ENCODE measurements at places on chromosomes 2 and 18. TPM values are rescaled to one million over a fixed set of nuclear protein-coding genes. Genes with fewer than 3 reads are reported as not detected.
A peak's percentile ranks its signal among the peaks of the same experiment; 100 is the strongest.

DNA sequence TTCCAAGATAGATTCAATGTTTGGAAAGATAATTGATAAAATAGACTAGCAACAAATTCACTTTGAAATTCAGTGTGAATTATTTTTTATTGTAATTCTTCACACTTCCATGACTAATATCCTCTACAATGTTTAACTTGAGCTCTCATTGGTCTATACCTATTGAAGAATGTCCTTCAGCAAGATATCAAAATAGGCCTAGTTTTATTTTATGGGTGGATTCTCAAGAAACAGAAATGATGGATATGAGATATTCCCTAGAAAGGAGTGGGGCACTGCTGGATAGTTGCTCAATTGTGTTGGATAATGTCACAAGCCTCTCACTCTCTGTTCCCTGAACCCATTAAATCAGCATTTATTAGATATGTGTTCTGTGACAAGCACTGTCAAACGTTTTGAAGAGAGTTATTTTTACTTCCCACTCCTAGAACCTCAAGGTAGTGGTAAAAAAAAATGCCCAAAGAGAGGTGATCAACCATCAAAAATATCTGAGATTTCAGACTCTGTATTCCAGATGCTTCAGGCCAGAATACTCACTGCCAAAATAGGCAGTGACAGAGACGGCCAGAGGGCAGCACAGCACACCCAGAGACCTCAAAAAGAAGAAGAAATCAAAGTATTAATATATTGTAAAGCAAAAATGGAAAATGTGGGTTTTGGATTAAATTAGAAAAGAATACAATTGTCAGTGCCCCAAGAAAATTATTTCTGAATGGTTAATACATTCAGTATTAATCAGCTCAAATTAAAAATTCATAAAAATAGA lies 87.5 kb downstream of the TRIB2 start:
- no peak for DNase-seq
- no peaks in the 10 kb centered on the region for H3K4me1 ChIP-seq
- H3K27ac ChIP-seq, result no peak overlapping the region
- no peak overlapping the region for H3K4me3 ChIP-seq

- DNase-seq, result no peak
- no peaks in the 10 kb centered on the region for H3K27me3 ChIP-seq
- H3K4me1 ChIP-seq, result no peaks in the 10 kb centered on the region
- H3K4me3 ChIP-seq, result no peak overlapping the region
- no peak overlapping the region for H3K27ac ChIP-seq
Observed at GRCh38 chr2:141887363-141887762, 243.5 kb downstream of the LRP1B start.

DNA sequence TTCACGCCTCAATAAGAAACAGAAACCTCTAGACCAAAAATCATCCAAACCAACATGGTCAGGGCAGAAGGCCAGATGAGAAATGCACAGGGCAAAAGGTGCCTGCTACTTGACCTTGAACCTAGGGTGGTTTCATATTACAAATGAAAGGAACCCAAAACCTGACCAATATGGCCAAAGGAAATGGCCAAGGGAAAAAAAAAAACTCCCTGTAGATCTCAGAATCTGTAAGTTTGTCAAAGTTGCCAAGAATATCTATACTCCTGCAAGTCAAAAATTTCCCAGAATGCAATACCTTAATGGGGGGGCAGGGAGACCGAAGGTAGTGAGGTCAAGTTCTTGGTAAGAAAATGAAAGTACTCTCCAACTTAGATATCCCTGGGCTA lies 47.2 kb downstream of the HIBCH start:
- no peaks in the 10 kb centered on the region for H3K27me3 ChIP-seq
- H3K36me3 ChIP-seq, result no peaks in the 10 kb centered on the region
- H3K4me3 ChIP-seq, result no peak overlapping the region
- DNase-seq, result no peak
- H3K27ac ChIP-seq, result no peak overlapping the region

- H3K27ac ChIP-seq, result no peak overlapping the region
- H3K4me1 ChIP-seq, result peaks cover 6% of the 10 kb centered on the region
- H3K36me3 ChIP-seq, result peaks cover 2% of the 10 kb centered on the region
- H3K4me3 ChIP-seq, result no peak overlapping the region
- DNase-seq, result no peak
Observed at GRCh38 chr2:181937473-181937872, 45.9 kb downstream of the ITPRID2 start.

- H3K36me3 ChIP-seq, result no peaks in the 10 kb centered on the region
- H3K27ac ChIP-seq, result peak overlapping the region; percentile 14
- H3K4me1 ChIP-seq, result peaks cover 26% of the 10 kb centered on the region
- H3K4me3 ChIP-seq, result no peak overlapping the region
Observed at GRCh38 chr2:117056376-117056748, 758.1 kb upstream of the DDX18 start.

- no peak for DNase-seq
- no peak overlapping the region for H3K4me3 ChIP-seq
- no peak overlapping the region for H3K27ac ChIP-seq
- H3K27me3 ChIP-seq, result peaks cover 12% of the 10 kb centered on the region
- no peaks in the 10 kb centered on the region for H3K4me1 ChIP-seq
Observed at GRCh38 chr18:5456577-5457461, 87.0 kb downstream of the EPB41L3 start.

- DNase-seq, result no peak
- H3K4me3 ChIP-seq, result no peak overlapping the region
- peaks cover 7% of the 10 kb centered on the region for H3K36me3 ChIP-seq
- no peak overlapping the region for H3K27ac ChIP-seq
Observed at GRCh38 chr2:37020212-37020886, 54.0 kb upstream of the STRN start.

DNA sequence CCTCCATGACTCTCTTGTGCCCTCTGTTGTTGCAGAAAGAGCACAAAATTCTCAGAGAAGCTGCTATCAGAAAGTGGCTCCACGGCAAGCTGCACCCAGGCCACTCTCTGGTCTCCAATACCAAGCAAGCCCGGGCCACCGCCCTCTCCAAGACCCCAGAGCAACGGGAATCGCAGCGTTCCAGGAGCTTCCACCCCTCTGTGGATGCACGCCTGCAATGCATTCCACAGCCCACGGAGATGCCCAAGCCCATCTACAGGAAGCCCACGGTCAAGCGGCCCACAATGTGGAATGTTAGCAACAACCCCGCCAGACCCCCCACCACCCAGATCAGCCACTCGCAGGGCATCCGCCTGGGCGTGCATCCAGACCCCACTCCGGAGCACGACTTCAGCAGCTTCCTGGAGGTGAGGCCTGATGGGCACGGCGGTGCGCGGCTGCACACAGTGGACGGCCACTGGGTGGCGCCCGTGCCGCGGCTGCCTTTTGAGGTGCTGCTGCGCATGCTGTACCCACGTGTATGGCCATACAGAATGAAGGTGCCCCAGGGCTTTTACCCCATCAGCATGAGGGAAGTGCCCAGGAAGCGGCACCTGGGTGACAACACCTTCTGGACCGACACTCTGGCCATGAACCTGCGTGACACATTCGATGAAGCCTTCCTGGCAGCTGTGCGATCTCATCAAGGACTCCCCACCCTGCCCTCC lies 6.3 kb downstream of the ANKRD53 start:
- H3K4me3 ChIP-seq, result no peak overlapping the region
- H3K27me3 ChIP-seq, result no peaks in the 10 kb centered on the region
- H3K27ac ChIP-seq, result no peak overlapping the region
- DNase-seq, result no peak
- peaks cover 18% of the 10 kb centered on the region for H3K36me3 ChIP-seq
- H3K4me1 ChIP-seq, result no peaks in the 10 kb centered on the region

DNA sequence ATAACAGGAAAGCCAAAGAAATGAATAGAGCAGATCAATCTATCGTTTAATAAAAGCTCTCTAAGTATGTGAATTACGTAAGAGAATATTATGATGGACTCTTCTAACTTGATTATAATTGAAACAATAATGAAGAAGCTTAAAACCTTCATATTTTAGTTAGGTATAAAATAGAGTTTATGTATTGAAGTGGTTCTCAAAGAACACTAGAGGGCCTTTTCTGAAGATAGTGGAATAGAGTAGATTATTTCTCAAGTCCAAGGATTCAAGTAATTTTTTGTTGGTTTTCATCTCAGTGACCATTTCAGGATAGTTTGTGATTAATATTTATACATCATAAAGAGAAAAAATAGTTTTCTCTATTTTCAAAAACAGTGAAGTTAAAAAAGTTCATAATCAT lies 97.7 kb downstream of the NBEAL1 start:
- H3K4me3 ChIP-seq, result no peak overlapping the region
- no peaks in the 10 kb centered on the region for H3K27me3 ChIP-seq
- no peaks in the 10 kb centered on the region for H3K4me1 ChIP-seq

- no peak overlapping the region for H3K4me3 ChIP-seq
- no peak for DNase-seq
- H3K27me3 ChIP-seq, result no peaks in the 10 kb centered on the region
Observed at GRCh38 chr18:39485696-39486095, 1920.1 kb upstream of the CELF4 start.

- no peak overlapping the region for H3K4me3 ChIP-seq
- H3K27ac ChIP-seq, result no peak overlapping the region
- no peaks in the 10 kb centered on the region for H3K27me3 ChIP-seq
- H3K4me1 ChIP-seq, result peaks cover 9% of the 10 kb centered on the region
- peaks cover 23% of the 10 kb centered on the region for H3K36me3 ChIP-seq
- DNase-seq, result no peak
Observed at GRCh38 chr2:36556842-36557241, 41.1 kb downstream of the FEZ2 start.

GRCh38 chr2:62217421-62217820 lies 21.5 kb downstream of the B3GNT2 start:
- H3K4me1 ChIP-seq, result peaks cover 30% of the 10 kb centered on the region
- H3K36me3 ChIP-seq, result no peaks in the 10 kb centered on the region
- no peak overlapping the region for H3K4me3 ChIP-seq
- no peaks in the 10 kb centered on the region for H3K27me3 ChIP-seq
- no peak overlapping the region for H3K27ac ChIP-seq

DNA sequence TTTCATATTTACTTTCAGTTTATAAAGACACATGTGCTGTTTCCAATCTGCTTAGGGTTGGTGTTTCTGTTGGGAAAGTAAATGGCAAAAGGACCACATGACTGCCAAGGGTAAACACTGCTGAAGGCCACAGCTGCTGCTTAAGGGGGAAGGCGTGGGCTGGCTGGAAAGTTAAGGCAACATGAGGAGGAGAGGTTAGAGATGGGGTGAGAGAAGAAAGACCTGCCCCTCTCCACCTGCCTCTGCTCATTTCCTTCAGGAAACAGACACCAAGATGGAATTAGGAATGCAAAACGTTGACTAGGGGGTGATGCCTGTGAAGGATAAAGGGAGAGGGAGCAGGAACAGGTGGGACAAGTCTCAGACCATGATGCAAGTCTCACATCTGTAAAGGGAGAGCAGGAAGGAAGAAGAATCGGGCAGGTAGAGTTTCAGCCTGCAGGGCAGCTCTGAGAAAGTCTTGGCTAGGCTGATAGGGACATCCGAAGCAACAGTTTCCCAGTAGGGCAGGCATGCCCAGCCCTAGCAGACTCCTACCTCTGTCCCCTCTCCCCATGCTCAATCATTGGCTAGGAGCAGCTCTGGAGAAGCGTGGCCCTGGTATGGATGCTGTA lies 86.0 kb downstream of the CDC42EP3 start:
- H3K27ac ChIP-seq, result peak overlapping the region; percentile 78
- H3K4me3 ChIP-seq, result peak overlapping the region; percentile 31
- H3K4me1 ChIP-seq, result peaks cover 73% of the 10 kb centered on the region
- peaks cover 7% of the 10 kb centered on the region for H3K36me3 ChIP-seq
- DNase-seq, result peak; percentile 13

- peaks cover 54% of the 10 kb centered on the region for H3K36me3 ChIP-seq
- no peaks in the 10 kb centered on the region for H3K4me1 ChIP-seq
- H3K27me3 ChIP-seq, result no peaks in the 10 kb centered on the region
- no peak for DNase-seq
Observed at GRCh38 chr2:10776231-10776977, 36.2 kb downstream of the PDIA6 start.

GRCh38 chr2:238404406-238405216 lies 22.1 kb upstream of the ASB1 start:
- H3K27ac ChIP-seq, result no peak overlapping the region
- no peak for DNase-seq
- H3K4me3 ChIP-seq, result no peak overlapping the region
- H3K4me1 ChIP-seq, result no peaks in the 10 kb centered on the region

GRCh38 chr18:56221195-56222065 lies 417.0 kb downstream of the TXNL1 start:
- no peaks in the 10 kb centered on the region for H3K36me3 ChIP-seq
- H3K4me3 ChIP-seq, result no peak overlapping the region
- H3K27me3 ChIP-seq, result peaks cover 14% of the 10 kb centered on the region
- no peak overlapping the region for H3K27ac ChIP-seq
- no peak for DNase-seq

DNA sequence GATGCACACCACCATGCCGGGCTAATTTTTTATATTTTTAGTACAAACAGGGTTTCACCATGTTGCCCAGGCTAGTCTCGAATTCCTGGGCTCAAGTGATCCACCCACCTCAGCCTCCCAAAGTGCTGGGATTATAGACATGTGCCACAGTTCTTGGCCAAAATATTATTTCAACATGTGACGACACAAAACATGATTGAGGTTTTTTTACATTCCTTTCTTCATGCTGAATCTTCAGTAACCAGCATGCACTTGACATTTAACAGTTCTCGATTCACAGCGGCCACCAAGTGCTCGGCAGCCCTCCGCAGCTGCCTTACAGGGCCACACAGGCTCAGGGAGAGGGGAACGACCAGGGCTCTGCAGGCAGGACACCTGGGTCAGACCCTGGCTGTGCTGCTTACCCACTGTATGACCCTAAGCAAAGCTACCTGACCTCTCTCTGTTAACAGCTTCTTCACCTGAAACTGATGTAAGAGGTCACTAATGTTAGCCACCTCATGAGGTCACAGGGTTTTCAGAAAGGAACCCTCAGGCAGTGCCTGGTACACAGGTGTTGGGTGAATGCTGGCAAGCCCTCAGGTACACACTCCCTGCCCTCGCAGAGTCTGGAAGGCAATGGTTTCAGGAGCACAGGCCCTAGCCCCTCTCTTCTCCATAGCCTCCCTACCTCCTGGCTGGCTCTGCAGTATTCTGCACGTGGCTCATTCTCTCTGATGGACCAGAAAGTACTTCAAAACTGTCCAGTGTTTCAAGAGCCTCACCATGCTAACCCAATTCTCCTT lies 25.7 kb downstream of the TUBB6 start:
- H3K36me3 ChIP-seq, result peaks cover 47% of the 10 kb centered on the region
- no peak overlapping the region for H3K4me3 ChIP-seq
- DNase-seq, result no peak
- H3K4me1 ChIP-seq, result peaks cover 22% of the 10 kb centered on the region

DNA sequence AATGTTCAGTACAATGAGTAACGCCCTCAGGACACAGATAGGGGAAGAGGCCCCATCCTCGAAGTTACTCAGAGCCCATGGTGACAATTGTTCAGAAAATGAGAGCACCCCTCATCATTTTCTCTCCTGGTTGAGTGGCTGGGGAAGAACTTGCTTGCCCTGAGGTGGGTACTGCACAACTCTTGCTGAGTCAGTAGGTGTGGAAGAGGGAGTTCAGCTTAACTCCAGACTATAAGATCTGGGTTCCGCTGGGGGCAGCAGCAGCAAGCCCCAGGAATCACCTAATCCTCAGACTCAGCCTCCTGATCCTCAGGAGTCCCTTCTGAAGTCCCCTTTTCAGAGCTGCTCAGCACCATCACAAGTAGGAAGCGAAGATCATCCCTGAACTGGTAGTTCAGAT lies 123.7 kb downstream of the PIEZO2 start:
- H3K27me3 ChIP-seq, result no peaks in the 10 kb centered on the region
- no peak overlapping the region for H3K4me3 ChIP-seq
- H3K27ac ChIP-seq, result no peak overlapping the region

INPP5D gene
- not detected for total RNA-seq

COL5A2 gene
- total RNA-seq, result 1.1 TPM

FOSL2 gene
- 53.7 TPM for total RNA-seq
